ENCODE measurements at places on chromosomes 16 and 17. TPM values are rescaled to one million over a fixed set of nuclear protein-coding genes. Genes with fewer than 3 reads are reported as not detected.

- DNase-seq: no peak
Measured at GRCh38 chr16:22369221-22369811, 5.1 kb downstream of the CDR2 start.

DNA sequence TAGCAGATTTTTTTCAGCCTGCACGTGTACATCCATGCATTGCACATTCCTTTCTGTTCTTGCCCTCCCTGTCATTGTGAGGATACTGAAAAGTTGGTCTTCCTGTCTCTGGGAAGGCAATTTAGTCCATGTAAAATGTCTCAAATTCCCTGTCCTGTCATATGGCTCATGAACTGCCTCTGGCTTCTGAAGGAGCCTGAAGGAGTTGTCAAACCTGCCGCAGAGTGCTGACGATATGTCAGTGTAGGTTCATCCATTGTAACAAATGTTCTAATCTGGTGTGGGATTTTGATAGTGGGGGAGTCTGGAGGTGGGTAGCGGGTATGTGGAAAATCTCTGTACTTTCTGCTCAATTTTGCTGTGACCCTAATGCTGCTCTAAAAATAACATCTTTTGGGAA is 59.6 kb downstream of the YPEL2 start:
- DNase-seq: no peak

GRCh38 chr16:69538808-69539207 is 27.0 kb upstream of the NFAT5 start:
- DNase-seq: no peak

KRTAP4-9 gene
- not detected for total RNA-seq

- DNase-seq: no peak
Measured at GRCh38 chr16:2343211-2343610, 2.7 kb upstream of the ABCA3 start.

KRTAP3-2 gene
- total RNA-seq: not detected

DNA sequence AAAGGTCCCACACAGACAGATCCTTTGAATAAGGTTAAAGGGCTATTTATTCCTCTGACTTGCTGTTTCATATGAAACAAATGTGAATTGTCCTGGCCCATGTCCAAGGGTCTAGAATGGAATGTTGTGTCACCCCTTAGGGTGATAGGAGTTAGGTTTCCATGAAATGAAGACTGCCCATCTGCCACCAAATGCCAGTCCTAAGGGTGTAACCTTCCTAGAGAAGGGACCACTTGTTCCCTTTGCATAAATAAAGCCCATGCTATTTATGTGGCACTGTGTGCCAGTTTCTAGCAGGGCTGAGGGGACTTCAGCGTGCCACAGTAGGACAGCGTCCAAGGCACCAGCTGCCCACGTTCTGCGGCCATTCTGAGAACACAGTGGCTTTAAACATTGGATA is 171.3 kb downstream of the ABCA8 start:
- no peak for DNase-seq
